ENCODE measurements at places on chromosomes 7 and 10.

GRCh38 chr7:154875297-154875696 lies 127.6 kb downstream of the PAXIP1 start:
- no peak for DNase-seq

GRCh38 chr7:25779002-25779546 lies 372.9 kb upstream of the NFE2L3 start:
- no peak for DNase-seq

DNA sequence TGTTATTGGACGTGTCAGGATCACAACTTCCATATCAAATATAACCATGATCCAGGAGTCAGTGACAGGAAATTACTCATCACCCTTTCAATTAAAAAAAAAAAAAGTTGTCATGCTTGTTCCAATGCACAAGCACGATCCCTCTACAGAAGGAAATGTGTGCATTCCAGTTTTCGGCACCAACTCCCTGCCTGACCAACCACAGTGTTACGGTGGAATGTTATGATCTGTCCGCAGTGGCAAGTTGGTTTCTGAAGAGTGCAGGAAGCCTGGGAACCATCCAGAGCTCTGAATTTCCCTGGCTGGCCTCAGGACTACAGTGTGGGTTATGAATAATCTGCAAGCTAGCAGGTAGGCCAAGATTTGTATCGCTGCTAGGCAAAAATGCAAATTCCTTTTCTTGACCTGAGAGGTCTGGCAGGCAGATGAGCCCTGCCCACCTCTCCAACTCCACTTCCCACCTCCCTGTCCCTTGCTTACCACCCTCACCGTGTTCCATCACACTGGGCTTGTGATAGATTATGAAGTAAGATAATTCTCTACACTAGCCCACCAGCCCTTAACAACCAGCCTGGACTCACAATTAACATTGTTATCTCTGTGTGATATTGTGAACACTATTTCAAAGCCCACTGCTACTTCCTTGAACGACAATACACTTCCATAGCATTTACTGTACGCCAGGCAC lies 20.4 kb downstream of the FRMPD2 start:
- DNase-seq = no peak

GRCh38 chr7:81534996-81535395 lies 234.9 kb downstream of the HGF start:
- no peak for DNase-seq

Data from stimulated activated CD8-positive, alpha-beta memory T cell treated with anti-CD3 and anti-CD28 coated beads, Interleukin-4, amount 100 ng/mL, for 4 hours (primary cell).